ENCODE measurements at places on chromosomes 13 and 19.

GRCh38 chr13:101490406-101491015 is 38.0 kb downstream of the ITGBL1 start:
- H3K4me3 ChIP-seq: no peak overlapping the region
- no peaks in the 10 kb centered on the region for H3K4me1 ChIP-seq
- no peaks in the 10 kb centered on the region for H3K27me3 ChIP-seq
- H3K27ac ChIP-seq: no peak overlapping the region

GRCh38 chr13:39536274-39536673 is 66.7 kb downstream of the LHFPL6 start:
- no peaks in the 10 kb centered on the region for H3K4me1 ChIP-seq
- no peak overlapping the region for H3K4me3 ChIP-seq
- H3K27ac ChIP-seq: no peak overlapping the region
- peaks cover 8% of the 10 kb centered on the region for H3K27me3 ChIP-seq

GRCh38 chr19:18366021-18366435 is 19.9 kb upstream of the GDF15 start:
- no peak overlapping the region for H3K27ac ChIP-seq
- H3K36me3 ChIP-seq: peaks cover 24% of the 10 kb centered on the region
- no peaks in the 10 kb centered on the region for H3K4me1 ChIP-seq
- no peak overlapping the region for H3K4me3 ChIP-seq
- H3K27me3 ChIP-seq: no peaks in the 10 kb centered on the region
- ATAC-seq: no peak

DNA sequence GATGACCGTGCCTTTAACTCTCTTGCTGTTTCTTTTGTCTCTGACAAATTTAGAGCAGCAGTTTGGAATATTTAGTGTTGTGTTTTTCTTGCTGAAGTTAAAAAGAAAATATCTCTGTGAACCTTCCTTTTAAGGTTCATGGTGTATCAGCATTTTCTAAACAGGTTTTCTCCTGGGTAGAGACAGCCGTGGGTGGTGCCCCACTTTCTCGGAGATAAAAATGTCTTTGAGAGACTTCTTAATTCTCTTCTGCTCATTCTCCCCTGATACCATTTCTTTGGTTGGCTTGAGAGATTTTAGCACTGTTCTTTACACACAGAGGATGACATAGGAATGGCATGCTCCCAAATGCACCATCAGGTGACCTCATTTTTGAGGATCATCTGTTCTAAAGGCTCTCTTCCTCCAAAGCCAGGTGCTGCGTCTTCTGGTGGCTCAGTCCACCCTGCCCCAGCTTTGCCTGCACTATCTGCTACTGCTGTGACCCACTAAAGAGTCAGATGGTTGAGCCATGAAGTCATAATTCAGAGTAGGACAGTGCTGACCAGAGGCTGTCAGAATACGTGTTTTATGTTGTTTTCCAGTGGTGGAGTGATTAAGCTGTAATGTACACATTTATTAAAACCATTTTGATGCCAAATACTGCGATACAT is 90.3 kb upstream of the SLC10A2 start:
- no peaks in the 10 kb centered on the region for H3K4me1 ChIP-seq
- no peak for ATAC-seq
- H3K27ac ChIP-seq: no peak overlapping the region

- no peaks in the 10 kb centered on the region for H3K27me3 ChIP-seq
- H3K36me3 ChIP-seq: peaks cover 10% of the 10 kb centered on the region
Measured at GRCh38 chr13:41597348-41598041, 140.1 kb downstream of the RGCC start.

DNA sequence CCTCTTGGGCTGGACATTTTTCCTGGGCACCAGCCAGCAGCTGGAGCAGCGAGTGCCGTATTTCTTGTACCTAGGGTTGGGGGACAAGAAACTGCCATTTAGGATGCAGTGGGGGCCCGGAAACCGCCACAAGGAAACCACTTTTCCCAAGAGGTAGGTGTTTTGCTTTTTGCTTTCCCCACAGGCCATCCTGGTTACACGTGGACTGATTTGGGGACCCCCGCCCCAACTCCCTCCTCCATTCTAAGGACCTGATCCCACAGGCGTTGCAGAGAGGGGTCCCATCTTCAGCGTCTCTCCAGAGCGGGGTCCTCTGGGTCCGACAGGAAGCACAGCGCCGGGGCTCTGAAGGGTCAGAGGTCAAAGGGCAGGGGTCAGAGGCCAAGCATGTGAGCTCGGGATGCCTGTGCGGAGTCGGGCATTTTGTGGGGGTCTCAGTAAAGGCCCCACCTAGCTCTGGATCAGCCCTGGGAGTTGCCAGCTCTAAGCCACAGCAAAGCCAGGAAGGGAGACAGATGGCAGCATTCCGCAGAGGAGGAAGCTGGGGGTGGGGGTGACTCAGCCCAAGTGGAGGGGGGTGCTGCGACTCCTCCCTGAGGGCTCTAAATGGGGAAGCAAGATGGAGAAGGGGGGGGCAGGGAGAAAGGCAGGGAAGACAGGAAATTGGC is 4.3 kb downstream of the ZGLP1 start:
- peaks cover 7% of the 10 kb centered on the region for H3K4me1 ChIP-seq
- H3K27me3 ChIP-seq: no peaks in the 10 kb centered on the region
- peaks cover 10% of the 10 kb centered on the region for H3K36me3 ChIP-seq

DNA sequence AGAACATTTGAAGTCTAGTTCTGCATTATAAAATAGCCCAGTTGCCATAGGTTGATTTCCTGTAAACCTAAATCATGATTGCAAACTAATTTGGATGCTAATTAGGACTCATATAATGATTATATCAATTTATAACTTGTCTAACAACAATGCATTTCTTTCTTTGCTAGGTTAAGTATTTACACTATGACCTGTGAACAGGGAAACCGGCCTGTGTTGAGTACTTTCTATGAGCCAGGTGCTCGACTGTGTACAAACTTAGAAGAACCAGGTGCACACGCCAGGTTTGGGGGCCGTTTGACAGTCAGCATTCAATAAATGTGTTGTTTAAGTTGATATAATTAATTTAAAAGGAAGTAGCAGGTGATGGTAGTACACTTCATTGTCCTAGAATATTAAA is 203.1 kb downstream of the TM9SF2 start:
- H3K27me3 ChIP-seq: no peaks in the 10 kb centered on the region
- H3K27ac ChIP-seq: no peak overlapping the region
- peaks cover 5% of the 10 kb centered on the region for H3K4me1 ChIP-seq
- H3K4me3 ChIP-seq: no peak overlapping the region
- ATAC-seq: no peak

DNA sequence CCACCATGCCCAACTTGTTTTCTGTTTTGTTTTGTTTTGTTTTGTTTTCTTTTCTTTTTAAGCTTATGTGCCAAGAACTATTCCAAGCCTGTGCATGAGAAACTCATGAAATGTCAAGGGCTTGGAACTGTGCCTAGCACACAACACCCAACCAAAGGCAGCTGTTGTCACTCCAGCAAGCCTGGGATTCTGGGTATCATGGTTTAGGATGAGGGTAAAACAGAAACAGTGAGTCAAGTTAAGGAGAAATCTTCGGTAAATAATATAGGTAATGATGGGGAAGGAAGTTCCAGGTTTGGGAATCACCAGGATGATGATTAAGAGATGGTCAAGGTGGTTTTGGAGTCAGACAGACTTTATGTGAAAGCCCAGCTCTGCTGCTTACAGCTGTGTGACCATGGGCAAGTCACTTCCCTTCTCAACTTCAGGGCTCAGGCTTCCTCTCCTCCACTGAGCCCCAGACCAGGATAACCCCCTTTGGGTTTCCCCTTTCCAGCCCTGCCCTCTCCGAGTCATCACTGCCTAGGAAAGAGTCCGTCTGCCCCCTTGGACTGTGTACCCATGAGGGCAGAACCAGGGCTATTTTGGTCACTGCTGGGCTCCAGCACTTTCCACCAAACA is 5.0 kb downstream of the PVR start:
- peaks cover 4% of the 10 kb centered on the region for H3K27me3 ChIP-seq
- H3K4me3 ChIP-seq: no peak overlapping the region
- peaks cover 9% of the 10 kb centered on the region for H3K36me3 ChIP-seq
- peak; percentile 18 for ATAC-seq
- no peaks in the 10 kb centered on the region for H3K4me1 ChIP-seq

DNA sequence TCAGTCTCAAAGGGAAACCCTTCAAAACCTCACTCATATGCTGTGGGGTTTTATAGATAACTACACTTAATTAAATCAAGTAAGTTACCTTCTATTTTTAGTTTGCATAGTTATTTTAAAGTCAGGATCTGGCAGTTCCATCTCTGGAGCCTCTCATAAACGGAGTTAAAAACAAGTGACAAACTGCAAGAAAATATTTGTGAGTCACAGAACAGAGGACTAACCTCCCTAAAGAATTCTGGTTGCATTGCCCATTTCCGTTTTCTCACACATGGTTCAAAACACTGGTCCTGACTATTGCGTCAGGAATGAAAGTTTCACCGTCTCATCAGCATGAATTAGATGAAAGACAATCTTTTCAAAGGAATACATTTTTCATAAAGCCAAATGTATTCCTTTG is 10.6 kb downstream of the RXFP2 start:
- peaks cover 16% of the 10 kb centered on the region for H3K27me3 ChIP-seq
- no peak overlapping the region for H3K27ac ChIP-seq
- H3K4me3 ChIP-seq: no peak overlapping the region

DNA sequence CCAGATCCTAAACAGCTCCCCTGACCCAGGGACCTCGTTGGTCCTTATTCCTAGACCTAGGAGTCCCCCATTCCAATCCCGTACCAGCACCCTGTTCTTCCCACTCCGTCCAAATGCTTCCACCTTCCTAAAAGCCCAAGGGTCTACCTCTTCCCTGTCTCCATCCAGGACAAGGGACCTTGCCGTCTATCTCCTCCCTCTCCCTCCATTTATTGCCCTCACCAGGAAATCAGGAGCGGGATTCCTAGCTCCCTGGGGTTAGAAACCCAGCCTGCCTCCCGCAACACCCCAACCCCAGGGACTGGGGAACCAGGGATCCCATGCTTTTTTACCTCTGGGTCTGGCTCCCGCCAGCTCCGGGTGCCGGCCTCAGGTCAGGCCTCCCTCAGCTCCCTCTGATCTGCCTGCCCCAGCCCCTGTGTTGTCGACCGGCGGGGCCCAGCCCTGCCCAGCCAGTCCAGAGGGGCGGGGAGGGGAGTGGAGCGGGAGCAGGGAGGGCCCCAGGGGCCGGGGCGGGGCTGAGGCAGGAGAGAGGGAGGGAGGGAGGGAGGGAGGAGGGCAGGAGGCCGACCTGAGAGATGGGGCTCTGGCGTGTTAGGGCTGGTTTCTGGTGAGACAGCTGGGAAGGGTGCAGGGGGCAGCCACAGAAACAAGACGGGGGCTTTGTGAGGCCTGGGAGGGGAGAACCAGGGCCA is at the start of gene B3GNT8:
Gene B3GNT8, minus strand, starts transcription at position 423 of the 695 bp plus-strand sequence. CDS start 596 bp downstream, outside the sequence.
- no peaks in the 10 kb centered on the region for H3K27me3 ChIP-seq
- peak within 1 kb of the TSS; percentile 94 for H3K27ac ChIP-seq
- peaks cover 12% of the 10 kb centered on the region for H3K4me1 ChIP-seq
- peak within 1 kb of the TSS; percentile 84 for H3K4me3 ChIP-seq
- peak; percentile 70 for ATAC-seq
- H3K36me3 ChIP-seq: peaks cover 47% of the 10 kb centered on the region

- ATAC-seq: no peak
- H3K27me3 ChIP-seq: no peaks in the 10 kb centered on the region
- no peak overlapping the region for H3K27ac ChIP-seq
- H3K36me3 ChIP-seq: no peaks in the 10 kb centered on the region
- no peak overlapping the region for H3K4me3 ChIP-seq
Measured at GRCh38 chr13:50198508-50198907, 183.3 kb downstream of the KCNRG start.

GRCh38 chr13:25421612-25422011 is 49.8 kb downstream of the ATP8A2 start:
- no peaks in the 10 kb centered on the region for H3K36me3 ChIP-seq
- H3K27me3 ChIP-seq: peaks cover 21% of the 10 kb centered on the region
- no peak overlapping the region for H3K27ac ChIP-seq
- no peaks in the 10 kb centered on the region for H3K4me1 ChIP-seq

GRCh38 chr13:110779022-110779421 is 65.5 kb downstream of the ING1 start:
- H3K27me3 ChIP-seq: peaks cover 11% of the 10 kb centered on the region
- no peak overlapping the region for H3K27ac ChIP-seq
- ATAC-seq: no peak

- no peaks in the 10 kb centered on the region for H3K27me3 ChIP-seq
- peak overlapping the region; percentile 94 for H3K4me3 ChIP-seq
- H3K27ac ChIP-seq: peak overlapping the region; percentile 100
- H3K4me1 ChIP-seq: peaks cover 14% of the 10 kb centered on the region
Measured at GRCh38 chr19:1383017-1383311, 743 bp upstream of the NDUFS7 start.

DNA sequence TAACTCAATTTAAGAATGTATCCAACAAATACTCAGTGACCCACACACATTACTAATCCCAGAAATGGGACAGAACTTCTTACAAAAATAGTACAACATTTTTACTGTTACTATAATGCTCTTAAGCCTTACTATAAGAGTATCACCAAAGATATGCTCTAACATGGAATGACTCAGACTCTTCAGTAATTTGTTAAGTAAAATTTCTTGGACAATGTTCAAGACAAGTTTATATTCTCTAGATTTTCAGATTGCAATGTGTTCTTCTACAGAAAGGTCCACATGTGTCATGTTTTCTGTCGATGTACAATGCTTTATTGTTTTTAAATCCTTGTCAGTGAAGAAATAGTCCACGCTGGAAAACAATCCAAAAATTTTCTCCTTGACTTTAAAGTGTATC is 66.3 kb upstream of the RFXAP start:
- H3K36me3 ChIP-seq: no peaks in the 10 kb centered on the region
- H3K4me1 ChIP-seq: no peaks in the 10 kb centered on the region
- no peak for ATAC-seq
- H3K27ac ChIP-seq: no peak overlapping the region

- no peaks in the 10 kb centered on the region for H3K36me3 ChIP-seq
- no peak for ATAC-seq
- no peaks in the 10 kb centered on the region for H3K4me1 ChIP-seq
- no peak overlapping the region for H3K4me3 ChIP-seq
- peaks cover 3% of the 10 kb centered on the region for H3K27me3 ChIP-seq
Measured at GRCh38 chr13:108033800-108034707, 181.3 kb downstream of the LIG4 start.

GRCh38 chr13:101178406-101178805 is 237.9 kb downstream of the NALCN start:
- H3K4me1 ChIP-seq: no peaks in the 10 kb centered on the region
- no peak overlapping the region for H3K27ac ChIP-seq
- no peak for ATAC-seq
- no peaks in the 10 kb centered on the region for H3K27me3 ChIP-seq
- H3K36me3 ChIP-seq: no peaks in the 10 kb centered on the region
- no peak overlapping the region for H3K4me3 ChIP-seq

GRCh38 chr13:42049454-42049813 is 986 bp downstream of the DGKH start:
- peak overlapping the region; percentile 90 for H3K4me3 ChIP-seq
- no peaks in the 10 kb centered on the region for H3K36me3 ChIP-seq
- no peak overlapping the region for H3K27ac ChIP-seq
